ENCODE measurements at places on chromosomes 16 and 17.

- no peak for DNase-seq
These were observed 52.6 kb downstream of the ZFHX3 start for GRCh38 chr16:72995151-72995881.

GRCh38 chr17:42274812-42275526 is 1.2 kb downstream of the STAT5B start:
- no peak for DNase-seq

- no peak for DNase-seq
These were observed 111.1 kb downstream of the PITPNC1 start for GRCh38 chr17:67488161-67488560.

DNA sequence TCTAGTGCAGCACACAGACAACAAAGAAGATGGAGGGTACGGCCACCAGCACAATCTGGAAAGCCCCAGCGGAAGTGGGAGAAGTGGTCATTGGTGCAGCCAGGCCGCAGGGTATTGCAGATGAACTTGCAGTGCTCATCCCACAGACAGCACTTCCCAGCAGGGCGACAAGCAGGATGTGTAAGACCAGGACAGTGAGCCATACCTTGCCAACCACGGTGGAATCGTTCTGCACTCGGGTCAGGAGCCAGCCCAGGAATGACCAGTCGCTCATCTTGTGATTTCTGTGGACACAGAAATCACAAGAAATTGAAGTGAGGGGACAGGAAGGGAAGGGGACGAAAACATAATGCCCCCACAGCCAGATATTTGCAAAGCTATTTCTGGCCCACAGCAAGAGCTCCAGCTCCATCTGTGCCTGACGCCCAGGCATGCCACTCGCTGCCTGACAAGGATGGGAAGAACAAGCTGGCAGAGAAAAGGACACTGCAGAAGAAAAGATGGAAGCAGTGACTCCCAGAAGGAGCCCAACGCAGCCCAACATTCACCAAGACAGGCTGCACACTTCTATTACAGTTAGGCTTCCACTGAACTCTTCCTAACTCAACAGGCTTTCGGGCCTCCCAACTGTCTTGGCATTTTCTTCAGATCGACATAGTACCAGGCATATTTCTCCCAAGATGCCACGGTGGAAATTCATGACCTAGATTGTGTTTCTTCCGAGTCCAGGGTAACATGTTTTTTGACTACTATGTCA is 17.5 kb upstream of the MYO18A start:
- DNase-seq, result no peak

DNA sequence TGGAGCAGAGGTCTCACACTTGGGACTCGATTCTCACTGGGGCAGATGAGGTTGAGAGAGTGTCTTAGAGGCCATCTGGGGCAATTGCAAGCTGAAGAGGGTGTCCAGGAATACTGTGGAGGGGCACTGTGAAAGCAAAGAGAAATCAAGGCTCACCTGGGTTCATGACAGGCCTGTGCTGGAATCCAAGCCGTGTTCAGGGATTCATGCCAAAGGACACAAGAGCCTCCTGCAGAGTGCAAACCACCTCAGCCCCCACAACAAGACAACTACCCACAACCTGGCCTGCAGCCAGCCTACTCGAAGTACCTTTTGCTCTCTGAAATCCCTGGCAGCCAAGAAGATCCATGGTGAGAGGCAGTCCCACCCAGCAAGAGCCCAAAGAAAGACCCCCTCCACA is 2334.2 kb downstream of the TP53TG3F start:
- DNase-seq, result no peak

- DNase-seq, result peak; percentile 42
These were observed 4.9 kb upstream of the RUSF1 start for GRCh38 chr16:31513126-31513525.

DNA sequence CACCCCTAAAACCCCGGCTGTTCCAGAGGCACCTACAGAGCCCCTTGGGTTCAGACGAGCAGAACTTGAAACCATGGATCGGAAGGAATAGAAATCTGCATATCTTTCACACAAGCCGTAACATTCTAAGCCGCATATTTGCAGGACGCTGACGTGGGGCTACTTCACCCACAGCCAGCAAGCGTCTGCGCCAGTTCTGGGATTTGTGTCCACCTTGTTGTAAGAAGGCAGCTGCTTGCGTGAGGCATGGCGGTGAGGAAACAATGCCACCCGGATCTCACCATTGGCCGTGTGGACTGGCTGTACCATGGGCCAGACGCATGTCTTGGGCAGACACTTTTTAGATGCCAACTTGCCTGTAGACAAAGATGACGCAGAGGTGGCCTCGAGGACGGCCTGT is 34.5 kb downstream of the TNFRSF13B start:
- no peak for DNase-seq

DNA sequence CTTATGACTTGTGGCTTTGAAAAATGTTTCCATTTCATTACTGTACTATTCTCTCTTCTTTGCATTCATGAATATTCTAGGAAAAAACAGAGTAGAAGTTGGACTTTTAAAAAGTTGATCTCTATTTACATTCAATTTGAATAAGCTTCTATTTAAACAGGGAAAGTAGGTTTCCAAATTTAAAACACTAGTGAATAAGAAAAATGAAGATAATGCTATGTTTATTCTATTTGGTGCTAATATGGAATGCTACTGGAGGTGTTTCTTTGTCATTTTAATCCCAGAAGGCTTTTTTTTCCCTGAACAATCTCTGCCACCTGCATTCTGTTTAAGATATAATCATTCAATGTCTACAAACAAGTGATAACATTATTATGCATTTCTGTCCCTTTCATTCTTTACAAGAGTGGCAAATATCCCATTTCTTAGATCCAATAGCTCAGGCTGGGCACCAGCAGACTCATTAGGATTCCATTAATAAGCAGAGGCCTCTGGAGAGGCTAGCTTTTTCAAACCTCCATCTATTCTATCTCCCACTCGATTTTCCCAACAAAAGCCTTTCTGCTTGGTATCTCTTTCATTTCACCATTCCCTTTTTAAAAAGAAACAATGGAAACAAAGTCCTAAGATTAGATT is 1001.6 kb upstream of the CDH8 start:
- no peak for DNase-seq

GRCh38 chr16:21277045-21277926 is 804 bp downstream of the CRYM start:
- DNase-seq, result no peak

DNA sequence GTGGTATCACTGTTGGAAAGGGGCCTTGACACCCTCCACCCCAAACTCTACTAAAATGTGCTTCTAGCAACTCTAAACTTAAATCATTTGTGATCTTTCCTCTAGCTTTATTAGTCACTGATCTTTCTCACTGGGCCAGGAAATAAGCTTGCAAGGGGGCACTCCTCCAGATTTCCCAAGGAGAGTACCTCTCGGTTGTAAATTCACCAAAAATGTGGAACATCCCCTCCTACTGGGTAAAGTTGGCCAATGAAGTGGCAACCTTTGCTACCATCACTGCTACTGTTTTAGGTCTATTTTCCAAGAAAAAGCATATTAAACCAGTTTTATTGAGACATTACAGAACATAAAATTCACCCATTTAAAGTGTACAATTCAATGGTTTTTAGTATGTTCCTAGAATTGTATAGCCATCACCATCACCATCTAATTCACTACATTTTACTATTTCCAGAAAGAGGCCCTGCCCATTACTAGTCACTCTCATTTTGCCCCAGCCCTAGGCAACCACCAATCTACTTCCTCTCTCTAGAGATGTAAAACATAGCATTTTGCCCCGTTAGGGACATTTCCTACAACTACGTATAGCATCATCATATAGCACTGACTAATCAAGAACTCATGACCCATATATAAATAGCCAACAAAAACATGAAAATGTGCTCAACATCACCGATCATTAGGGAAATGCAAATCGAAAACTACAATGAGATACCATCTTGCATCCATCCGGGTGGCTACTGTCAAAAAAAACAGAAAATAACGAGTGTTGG is 44.6 kb upstream of the ADCY9 start:
- no peak for DNase-seq

- no peak for DNase-seq
These were observed 5.6 kb upstream of the BCO1 start for GRCh38 chr16:81232740-81233367.

- DNase-seq, result peak; percentile 15
These were observed 371.9 kb downstream of the HS3ST3B1 start for GRCh38 chr17:14672830-14673229.

DNA sequence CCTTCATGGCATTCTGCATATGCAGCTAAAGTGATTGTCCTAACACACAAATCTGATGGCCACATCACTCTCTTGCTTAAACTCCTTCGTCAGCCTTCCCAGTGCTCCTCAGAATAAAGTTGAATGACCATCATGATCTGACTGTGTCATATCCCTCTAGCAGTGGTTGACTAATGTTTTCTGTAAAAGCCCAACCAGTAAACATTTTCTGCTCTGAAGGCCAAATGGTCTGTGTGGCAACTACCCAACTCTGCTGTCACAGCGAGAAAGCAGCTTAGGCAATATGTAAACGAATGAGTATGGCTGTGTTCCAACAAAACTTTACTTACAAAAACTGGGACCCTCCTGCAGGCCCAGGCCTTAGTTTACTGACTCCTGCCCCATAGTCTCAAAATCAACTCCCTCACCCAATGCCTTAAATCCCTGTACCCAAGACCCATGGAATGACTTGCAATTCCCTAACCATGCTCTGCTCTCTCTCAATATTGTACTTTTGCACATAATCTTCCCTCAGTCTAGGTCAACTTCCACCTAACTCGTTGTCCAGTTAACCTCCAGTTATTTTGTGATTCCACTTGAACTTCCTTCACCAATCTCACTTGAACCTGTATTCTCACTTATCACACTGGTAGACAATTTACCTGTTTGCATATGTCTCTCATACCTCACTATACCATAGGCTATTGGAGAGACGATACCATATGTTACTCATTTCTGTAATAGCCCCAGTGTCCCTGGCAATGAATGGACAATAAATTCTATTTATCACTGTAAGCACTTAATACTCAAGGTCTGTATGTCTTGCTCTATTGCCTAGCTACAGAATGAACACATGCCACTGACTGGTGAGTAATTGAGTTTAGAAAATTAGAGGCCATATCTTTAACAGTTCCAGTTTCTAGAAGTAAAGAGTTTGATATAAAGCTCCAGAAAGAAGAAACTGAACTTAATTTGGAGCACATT is 29.1 kb downstream of the TMEM100 start:
- DNase-seq, result no peak

Measured in BJ (cell line).